ENCODE measurements at places on chromosomes 7 and 10.

GRCh38 chr7:143289421-143289820 lies 1.3 kb downstream of the CASP2 start:
- no peak for DNase-seq

GRCh38 chr10:121845044-121845784 lies 82.6 kb downstream of the ATE1 start:
- no peak for DNase-seq

DNA sequence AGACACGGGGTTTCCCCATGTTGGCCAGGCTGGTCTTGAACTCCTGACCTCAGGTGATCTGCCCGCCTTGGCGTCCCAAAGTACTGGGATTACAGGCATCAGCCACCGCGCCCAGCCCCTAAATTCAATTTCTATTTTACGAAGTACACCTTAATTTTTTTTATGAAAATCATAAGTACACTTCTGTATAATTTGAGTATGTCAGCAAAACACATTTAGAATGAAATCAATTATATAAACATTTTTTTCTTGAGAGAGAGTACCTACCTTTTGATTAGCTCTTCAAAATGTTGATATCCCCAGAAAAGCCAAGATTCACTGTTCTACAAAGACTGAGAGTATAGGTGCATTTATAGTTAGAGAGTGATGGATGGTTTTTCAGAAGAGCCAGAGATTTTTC lies 20.5 kb upstream of the ITGA8 start:
- DNase-seq = no peak

DNA sequence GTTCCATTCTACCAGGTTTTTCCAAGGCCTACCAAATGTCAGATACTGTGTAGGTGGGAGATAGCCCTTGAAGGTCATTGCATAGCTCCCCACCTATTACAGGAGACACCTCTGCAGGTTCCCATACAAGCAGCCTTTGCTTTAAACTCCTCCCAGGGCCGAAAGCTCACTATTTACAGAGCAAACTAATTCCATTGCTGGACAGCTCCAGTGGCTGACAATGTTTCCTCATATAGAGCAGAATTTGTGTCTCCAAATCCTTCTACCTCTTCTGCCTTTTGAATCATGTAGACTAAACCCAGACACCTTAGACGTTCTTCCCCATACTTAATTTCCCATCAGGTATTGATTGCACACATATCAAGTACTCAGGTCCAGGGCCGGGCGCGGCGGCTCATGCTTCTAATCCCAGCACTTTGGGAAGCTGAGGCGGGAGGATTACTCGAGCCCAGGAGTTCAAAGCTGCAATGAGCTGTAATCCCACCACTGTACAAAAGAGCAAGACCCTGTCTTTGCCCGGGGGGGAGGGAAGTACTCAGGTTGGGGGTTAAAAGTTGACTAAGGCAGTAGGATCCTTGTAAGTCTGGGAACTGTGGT lies 2.1 kb downstream of the CNNM1 start:
- no peak for DNase-seq

DNA sequence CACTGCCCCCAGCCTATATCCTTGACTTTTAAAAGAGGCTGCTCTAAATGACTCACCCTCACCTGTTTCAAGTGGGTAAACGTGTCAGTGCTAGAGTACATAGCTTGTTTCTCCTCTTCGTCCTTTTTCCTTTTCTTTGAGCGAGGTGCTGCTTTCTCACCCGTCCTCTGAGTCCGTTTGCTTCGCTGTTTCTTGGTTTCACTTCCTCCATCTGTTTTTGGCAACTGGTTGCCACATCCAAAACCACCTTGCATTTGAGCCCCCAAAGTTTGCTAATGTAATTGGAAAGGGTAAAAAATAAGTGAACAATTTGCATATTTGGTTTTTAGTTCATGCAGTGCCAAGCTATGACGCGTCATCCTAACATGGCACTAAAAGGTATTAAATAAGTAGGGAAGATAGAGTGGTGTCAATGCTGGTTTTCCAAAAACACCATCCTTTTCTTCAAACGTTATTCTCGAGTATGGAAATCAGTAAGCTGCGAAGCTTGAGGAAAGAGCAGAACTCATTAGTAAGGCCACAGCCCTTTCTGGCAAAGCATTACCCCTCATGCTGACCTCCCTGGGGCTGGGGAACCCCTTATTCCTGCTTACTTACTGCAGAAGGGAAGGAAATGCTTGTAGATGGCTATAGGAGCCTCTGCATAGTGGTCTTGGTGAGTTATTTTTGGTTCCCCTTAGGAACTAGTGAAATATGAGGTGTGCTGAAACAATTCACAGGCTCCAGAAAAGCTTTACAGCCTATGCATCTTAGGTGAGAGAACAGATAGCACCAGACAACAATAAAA lies 133.5 kb downstream of the GALNT11 start:
- DNase-seq = no peak

GRCh38 chr10:125761961-125762360 lies 13.7 kb downstream of the MMP21 start:
- DNase-seq = no peak

Data from activated T-cell treated with anti-CD3 and anti-CD28 coated beads for 48 hours (primary cell).